NCI-H1092 (cell line): ENCODE measurements at places on chromosomes 4 and X.

GRCh38 chr4:142404191-142404611 is 441.9 kb downstream of the INPP4B start:
- DNase-seq: no peak

GRCh38 chrX:79036157-79036880 is 91.1 kb downstream of the P2RY10 start:
- no peak for DNase-seq

GRCh38 chr4:23135792-23136645 is 443.3 kb downstream of the GBA3 start:
- peak; percentile 27 for DNase-seq

DNA sequence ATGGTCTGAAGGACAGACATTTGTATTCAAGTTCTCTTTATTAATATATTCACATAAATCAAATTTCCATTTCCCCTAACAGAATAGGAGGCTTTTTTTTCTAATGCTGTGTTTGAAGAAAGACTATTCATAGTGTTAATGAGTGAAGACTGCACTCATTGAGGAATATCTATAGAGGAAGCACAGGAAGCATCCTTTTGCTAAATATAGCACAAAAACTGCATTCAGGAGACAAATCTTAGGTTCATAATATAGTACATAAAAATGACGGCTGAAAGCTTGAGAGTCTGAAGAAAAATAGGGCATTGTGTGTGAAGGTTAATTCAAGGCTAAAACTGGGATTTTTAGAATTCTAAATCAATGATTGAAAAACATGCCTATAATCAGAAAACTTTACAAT is 50.4 kb upstream of the ANKRD50 start:
- DNase-seq: no peak

DNA sequence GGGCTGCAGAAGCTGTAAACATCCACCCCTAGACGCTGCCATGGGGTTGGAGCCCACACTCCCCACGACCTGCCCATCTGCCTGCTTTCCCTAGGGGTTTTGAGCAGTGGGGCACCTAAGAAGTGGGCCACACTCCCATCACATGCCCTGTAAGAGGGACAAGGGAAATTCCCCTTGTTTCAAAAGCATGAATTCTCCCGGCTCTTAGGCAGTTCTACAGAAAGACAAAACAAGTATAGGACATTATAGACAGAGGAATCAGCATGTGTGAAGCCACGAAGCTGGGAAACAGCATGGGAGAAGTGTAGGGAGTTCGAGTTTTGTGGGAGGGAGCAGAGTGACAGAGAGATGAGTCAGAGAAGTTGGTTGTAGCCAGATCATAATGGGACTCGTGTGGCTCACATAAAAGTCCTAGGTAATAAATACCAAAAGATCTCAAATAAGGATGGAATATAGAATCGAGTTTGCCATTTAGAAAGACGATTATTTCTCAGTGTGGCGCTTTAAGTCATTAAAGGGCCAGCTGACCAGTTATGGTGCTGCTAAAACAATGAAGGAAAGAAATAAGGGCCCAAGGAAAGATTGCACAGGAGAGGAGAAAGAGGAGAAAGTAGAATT is 23.9 kb downstream of the APOO start:
- no peak for DNase-seq

- no peak for DNase-seq
These were observed 66.9 kb upstream of the MAGEB10 start for GRCh38 chrX:27740933-27741332.

DNA sequence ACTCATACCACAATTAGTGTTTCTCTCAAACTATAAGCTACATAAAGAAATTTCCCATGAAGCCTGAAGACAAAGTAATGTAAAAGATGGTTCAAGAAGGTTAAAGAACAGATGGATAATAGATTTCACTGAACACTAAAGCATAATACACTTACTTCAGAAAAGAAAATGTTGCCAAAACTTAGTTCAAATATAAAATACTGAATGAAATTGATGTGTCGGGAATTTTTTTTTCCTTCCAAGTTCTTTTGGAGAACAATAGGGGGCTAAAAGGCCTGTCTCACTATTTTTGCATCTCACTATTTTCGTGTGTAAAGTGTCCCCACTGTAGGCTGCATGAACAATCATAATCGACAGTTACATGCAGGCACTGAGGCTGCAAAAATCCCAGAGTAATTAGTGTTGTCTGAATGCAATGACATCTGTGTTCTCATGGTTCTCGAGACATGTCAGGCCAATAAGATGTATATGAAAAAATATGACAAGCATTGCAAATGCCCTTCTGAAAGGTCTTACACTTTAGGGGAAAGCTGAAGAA is 11.9 kb upstream of the MAB21L2 start:
- no peak for DNase-seq

DNA sequence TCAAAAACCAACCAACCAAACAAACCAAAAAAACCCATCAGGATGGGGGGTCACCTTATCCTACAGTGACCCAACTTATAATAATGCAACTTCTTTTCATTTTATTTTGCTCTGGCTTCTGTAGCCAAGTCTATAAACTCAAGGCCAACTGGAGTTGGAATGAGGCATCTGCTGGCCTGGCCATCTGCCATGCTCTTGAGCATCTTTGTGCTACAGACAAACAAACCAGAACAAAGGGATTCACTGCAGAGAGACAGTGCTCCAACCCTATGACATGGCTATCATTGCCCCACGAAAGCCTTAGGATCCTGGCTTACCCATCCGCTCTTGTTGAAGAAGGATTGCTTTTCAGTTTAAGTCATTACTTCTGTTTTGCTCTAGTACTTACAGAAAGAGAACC is 49.2 kb upstream of the SCRG1 start:
- DNase-seq: peak; percentile 82

DNA sequence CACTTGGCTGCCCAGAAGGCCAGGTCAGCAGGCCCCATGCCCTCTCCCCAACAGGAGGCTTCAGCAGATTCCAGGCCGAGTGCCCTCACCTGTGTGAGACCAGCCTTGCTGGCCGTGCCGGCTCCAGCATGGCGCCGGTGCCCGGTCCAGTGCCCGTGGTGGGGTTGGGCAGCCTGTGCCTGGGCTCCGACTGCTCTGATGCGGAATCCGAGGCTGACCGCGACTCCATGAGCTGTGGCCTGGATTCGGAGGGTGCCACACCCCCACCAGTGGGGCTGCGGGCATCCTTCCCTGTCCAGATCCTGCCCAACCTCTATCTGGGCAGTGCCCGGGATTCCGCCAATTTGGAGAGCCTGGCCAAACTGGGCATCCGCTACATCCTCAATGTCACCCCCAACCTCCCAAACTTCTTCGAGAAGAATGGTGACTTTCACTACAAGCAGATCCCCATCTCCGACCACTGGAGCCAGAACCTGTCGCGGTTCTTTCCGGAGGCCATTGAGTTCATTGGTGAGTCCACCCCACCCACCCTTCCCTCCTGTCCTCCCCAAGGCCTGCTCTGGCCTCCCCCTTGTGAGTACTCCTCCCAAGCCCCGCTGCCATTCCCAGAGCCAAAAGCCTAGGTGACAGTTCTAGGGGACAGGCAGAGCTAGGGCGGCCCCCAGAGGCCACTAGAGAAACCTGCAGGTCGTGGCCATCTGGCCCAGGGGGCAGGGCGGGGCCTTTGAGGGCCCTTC is 2.3 kb downstream of the DUSP9 start:
- peak; percentile 50 for DNase-seq

DNA sequence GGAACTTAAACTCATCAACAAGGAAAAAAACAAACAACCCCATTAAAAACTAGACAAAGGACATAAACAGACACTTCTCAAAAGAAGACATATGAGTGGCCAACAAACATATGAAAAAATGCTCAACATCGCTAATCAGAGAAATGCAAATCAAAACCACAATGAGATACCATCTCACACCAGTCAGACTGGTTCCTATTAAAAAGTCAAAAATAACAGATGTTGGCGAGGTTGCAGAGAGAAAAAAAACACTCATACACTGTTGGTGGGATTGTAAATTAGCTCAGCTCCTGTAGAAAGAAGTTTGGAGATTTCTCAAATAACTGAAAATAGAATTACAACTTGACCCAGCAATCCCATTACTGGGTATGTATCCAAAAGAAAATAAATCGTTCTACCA is 28.7 kb downstream of the APLN start:
- DNase-seq: no peak

DNA sequence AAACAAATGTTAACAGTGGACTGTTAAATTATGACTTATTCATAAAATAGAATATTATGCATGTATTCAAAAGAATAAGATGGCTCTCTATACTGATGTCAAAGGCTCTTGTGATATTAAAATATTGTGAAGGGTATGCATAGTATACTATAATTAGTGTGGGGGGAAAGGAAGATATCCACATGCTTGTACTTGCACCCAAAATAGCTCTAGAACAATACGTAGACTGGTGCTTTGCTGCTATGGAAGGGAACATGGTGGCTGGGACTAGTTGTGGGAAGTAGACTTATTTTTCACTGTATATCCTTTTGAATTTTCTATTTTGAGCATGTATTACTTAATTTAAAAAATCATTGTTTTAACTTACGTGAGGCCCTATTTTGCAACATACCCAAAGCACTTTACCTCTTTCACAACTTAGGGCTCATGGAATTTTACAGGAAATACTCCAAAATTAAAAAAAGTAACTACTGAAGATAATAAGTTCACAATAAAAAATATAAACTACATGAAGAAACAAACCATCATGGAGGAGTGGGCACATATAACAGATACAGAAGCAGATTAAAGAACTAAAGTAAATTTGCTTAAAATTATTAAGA is 7.9 kb downstream of the PGRMC2 start:
- no peak for DNase-seq

GRCh38 chr4:146847345-146847744 is 98.3 kb downstream of the TTC29 start:
- DNase-seq: no peak

DNA sequence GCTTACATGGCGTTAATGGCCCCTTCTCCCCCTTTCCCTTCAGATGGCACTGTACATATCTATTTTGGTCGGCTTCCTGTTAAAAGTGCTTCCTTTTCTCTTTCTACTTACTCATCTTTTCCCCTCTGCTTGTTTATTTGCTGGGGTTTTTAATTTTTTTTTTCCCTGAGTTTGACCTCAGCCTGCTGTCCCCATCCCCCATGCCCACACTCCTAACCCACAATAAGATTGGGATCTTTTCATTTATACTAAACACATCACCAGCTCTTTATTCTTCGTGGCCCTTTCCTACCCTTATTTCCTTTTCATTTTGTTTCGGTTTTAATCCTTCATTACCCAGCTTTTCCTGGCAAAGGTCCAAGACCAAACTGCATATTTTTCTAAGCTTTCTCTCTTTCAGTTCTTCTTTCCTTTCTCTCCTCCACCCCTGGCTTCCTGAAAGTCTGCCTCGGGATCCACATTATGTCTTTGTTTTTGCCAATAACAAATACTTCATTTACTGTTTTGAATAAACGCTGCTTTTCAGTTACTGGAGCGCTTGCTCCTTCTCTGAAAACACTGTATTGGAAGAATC is 152.0 kb upstream of the USP9X start:
- no peak for DNase-seq

DNA sequence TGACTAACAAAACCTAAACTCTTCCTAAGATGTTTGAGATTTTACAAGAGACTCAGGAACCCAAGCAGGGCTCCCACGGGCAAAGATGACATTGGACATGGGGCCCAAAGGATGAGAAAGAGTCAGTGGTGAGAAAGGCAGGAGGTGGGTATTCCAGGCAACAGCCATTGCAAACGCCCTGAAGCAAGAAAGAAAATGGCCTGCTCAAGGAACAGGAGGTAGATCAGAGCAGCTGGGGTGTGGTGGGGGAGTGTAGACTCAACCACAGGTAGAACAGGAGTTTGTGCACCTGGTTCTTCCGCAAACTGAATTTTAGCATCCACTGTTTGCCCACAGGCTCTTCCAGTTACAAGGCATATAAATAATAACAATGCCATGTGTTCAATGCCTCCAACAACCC is 3.3 kb downstream of the PPP2R2C start:
- DNase-seq: no peak

- no peak for DNase-seq
These were observed 108.0 kb downstream of the LRBA start for GRCh38 chr4:150906987-150907633.

GRCh38 chr4:68272860-68273259 is 27.4 kb upstream of the TMPRSS11B start:
- no peak for DNase-seq

- no peak for DNase-seq
These were observed 75.8 kb upstream of the CCDC160 start for GRCh38 chrX:134161162-134161561.

- no peak for DNase-seq
These were observed 592.6 kb upstream of the SLIT2 start for GRCh38 chr4:19659101-19659500.

DNA sequence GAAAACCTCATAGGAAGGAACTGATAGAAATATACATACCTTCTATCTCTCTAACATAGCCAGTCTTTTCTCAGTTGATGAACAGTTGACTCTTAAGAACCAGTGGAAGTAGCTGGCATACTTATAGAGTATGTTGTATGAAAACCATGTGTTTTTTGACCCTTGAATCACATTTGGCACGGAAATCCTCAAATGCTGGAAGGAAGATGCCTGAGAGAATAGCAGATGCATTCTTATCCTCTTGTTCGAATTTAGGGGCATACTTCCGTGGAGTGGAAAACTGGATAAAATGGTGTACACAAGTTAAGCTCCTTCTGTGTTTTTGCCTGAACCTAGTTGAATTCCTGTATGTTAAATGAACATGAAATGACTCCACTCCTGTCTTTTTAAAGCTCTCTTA is 145.5 kb downstream of the PCDH7 start:
- DNase-seq: no peak

DNA sequence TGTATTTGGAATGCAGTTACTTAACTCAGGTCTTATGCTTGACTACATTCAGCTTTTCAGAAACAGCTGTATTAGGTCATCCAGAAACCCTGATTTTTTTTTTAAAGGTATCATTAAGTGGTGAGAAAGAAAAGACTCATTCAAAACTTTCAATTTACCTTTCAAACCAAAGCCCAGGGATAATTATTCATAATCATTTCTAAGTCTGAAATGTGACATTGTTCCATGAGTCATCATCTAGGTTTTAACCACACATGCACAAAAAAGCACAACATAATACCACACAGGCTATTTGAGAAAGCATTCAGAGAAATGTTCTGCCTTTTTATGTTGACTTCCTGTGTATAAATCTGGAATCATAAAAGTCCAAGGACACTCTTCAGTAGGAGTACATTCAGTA is 288.2 kb downstream of the IL1RAPL2 start:
- no peak for DNase-seq

GRCh38 chrX:27186671-27187070 is 276.5 kb downstream of the PPP4R3C start:
- DNase-seq: peak; percentile 2

- DNase-seq: no peak
These were observed 127.5 kb upstream of the RADX start for GRCh38 chrX:106484233-106484632.

DNA sequence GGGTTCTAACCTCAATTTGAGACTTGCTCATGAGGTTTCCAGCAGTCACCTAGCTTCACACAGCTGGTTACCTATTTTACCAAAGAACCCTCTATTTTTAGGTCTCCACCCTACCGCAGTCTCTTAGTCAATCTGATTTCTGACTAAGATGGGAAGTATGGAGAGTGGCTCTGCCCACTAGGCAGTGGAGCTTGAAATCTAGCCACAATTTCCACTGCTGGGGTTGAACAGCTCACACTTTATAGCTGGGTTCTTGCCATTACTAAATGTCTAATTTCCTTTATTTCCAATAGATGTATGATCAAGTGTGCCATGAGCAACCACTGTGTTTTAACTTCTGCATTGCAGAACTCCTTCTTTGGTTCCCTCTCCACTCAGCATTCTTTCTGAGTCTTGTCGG is 43.1 kb downstream of the GASK1B start:
- no peak for DNase-seq

GRCh38 chr4:83284193-83285054 is at the start of gene COQ2:
COQ2 (minus strand) TSS chr4:83284798; CDS start chr4:83284764, 34 bp downstream.
- DNase-seq: peak; percentile 93
